ENCODE measurements at places on chromosomes 13 and 19.

DNA sequence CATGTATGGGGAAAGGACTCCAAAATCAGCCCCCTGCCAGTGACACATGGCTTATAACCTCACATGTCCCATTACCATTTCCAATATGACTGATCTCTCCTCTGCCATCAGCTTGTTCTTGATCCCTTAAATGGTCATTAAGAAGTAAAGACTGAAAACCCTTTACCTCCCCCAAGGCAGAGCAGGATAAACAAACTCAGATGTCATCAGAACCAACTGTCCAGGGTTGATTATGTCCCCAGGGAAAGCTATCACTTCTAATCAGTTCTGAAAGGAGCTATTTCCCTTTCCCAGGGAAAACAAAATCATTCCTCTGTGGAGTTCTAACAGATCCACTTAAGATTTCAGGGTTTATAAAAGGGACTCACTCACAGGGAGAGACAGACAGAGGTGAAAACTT is 350.9 kb downstream of the SUCLA2 start:
- no peak for DNase-seq

DNA sequence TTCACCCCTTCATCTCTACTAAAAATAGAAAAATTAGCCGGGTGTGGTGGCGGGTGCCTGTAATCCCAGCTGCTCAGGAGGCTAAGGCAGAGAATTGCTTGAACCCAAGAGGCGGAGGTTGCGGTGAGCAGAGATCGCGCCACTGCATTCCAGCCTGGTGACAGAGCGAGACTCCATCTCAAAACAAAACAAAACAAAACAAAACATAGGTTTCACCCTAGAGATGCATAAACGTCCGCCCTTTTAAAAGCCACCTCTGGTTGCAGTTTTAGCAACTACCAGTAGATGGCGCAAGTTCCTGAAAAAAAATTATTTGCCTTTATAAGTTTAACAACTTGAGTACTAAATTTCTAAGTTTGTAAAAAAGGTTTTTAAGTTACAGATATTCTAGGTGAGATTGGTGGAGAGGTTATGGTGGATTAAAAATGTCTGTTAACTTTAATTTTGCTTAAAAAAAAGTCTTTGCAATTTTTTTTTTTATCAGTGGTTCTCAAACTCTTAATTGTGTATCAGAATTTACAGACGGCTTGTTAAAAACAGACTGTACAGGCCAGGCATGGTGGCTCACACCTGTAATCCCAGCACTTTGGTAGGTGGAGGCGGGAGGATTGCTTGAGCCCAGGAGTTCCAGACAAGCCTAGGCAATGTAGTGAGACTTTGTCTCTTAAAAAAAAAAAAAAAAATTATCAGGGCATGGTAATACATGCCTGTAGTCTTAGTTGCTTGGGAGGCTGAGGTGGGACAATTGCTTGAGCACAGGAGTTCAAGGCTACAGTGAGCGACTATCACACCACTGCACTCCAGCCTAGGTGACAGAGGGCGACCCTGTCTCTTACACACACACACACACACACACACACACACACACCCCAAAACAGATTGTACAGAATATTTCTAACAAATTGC is 42.1 kb downstream of the NAA16 start:
- no peak for DNase-seq

DNA sequence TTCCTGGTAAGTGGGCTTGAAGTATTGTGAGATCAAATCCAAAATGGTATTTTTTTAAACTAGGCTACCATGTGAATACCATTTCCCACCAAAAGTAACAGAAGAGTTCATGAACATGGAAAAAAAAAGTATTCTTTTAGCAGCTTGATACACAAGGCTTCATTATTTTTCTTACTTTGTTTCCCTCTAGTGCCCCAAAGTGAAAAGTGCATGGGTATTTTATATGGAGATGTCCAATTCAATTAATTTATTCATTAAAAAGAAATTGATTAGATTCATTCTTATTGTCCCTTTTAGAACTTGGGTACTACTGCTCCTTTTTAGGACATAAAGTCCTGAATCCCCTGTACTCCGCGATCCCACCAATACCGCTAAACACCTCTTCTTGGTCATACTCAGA is 28.6 kb upstream of the SCEL start:
- DNase-seq, result no peak

DNA sequence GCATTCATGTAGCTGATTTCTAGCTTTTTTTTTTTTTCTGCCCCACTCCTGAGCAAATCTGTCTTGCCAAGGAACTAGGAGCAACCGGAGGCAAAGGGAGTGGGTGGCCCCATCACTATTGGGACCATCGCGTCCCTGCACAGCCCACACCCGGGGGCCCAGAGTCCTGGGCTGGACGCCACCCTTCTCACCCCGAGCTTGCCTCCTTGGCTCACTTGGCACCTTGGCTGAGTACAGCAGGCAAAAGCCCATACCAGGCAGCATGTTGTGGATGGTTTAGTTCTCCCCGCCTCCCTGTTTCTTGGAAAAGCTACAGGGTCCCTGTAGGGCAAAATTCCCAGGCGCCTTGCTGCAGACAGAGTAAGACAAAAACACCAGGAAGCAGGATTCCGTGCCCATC is 13.7 kb downstream of the SMIM24 start:
- no peak for DNase-seq

- DNase-seq, result no peak
Observed at GRCh38 chr13:73997964-73998363, 136.2 kb downstream of the KLF12 start.

DNA sequence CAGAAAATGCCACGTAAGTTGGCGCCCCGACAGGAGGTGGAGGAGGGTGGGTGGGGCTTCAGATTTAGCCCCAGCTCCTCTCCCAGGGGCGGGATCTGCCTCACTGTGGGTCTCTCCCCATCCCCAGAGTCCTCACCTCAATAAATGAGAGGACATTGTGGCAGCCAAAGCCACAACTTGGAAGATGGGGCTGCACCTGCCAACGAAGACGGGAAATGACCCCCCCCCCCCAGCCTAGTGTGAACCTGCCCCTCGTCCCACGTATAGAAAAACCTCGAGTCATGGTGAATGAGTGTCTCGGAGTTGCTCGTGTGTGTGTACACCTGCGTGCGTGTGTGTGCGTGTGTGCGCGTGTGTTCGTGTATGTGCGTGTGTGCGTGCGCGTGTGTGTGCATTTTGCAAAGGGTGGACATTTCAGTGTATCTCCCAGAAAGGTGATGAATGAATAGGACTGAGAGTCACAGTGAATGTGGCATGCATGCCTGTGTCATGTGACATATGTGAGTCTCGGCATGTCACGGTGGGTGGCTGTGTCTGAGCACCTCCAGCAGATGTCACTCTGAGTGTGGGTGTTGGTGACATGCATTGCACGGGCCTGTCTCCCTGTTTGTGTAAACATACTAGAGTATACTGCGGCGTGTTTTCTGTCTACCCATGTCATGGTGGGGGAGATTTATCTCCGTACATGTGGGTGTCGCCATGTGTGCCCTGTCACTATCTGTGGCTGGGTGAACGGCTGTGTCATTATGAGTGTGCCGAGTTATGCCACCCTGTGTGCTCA is 1.5 kb upstream of the TRAPPC5 start:
- DNase-seq, result no peak

- no peak for DNase-seq
Observed at GRCh38 chr19:31013384-31014020, 335.7 kb downstream of the TSHZ3 start.

- DNase-seq, result no peak
Observed at GRCh38 chr13:80168089-80168850, 172.7 kb downstream of the SPRY2 start.

DNA sequence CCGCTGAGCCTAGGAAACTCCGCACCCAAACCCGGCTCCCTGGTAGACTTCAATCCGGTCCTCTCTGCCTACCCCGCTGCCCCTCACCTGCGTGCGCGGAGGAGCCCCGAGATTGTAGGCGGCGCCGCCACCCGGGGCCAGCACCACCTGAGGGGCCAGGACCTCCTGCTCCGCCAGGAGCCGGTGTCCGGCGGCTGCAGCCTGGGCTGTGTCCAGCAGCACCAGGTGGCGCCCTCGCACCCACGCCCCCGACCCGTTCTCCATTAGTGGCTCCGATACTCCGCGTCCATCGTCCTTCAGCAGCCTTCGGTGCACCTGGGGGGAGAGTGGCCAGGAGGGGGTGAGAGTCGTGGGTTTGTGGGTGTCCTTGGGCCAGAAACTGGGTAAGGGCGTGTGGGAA is 18.5 kb downstream of the MAN2B1 start:
- DNase-seq, result no peak

DNA sequence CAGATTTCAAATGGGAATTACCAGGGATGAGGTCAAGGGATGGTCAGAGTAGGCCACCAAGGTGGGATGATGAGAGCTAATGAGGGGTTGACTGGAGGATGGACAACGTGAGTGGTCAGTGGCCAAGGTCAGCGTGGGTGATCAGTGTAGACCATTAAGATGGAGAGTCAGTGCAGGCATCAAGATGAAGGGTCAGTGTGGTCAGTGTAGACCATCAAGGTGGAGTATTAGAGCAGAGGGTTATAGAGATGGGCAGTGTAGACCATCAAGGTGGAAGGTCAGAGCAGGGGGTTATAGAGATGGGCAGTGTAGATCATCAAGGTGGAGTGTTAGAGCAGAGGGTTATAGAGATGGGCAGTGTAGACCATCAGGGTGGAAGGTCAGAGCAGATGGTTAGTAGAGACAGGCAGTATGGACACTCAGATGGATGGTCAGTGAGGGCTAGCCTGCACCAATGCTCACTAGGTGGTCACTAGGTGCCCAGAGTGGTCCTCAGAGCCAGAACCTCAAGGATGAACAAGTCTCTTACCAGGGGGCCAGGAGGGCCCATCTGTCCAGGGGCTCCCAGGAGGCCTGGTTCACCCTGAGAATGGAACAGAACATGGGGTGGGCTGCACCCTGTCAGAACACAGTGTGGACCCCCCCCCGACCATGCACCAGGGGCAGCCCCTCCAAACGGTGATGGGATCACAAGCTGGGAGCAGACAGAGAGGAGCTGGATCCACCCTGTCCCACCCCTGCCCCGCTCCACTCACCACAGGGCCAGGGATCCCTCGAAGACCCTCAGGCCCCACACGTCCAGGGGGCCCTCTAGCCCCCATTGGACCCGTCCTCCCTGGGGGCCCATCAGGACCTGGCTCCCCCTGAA is 32.7 kb upstream of the OLFM2 start:
- no peak for DNase-seq

GRCh38 chr13:49435992-49436391 is 7.9 kb downstream of the CAB39L start:
- DNase-seq, result no peak

All from NCI-H446 treated with DMSO at 0.1 percent for 48 hours (cell line).